ENCODE measurements at places on chromosomes 3 and 15.

DNA sequence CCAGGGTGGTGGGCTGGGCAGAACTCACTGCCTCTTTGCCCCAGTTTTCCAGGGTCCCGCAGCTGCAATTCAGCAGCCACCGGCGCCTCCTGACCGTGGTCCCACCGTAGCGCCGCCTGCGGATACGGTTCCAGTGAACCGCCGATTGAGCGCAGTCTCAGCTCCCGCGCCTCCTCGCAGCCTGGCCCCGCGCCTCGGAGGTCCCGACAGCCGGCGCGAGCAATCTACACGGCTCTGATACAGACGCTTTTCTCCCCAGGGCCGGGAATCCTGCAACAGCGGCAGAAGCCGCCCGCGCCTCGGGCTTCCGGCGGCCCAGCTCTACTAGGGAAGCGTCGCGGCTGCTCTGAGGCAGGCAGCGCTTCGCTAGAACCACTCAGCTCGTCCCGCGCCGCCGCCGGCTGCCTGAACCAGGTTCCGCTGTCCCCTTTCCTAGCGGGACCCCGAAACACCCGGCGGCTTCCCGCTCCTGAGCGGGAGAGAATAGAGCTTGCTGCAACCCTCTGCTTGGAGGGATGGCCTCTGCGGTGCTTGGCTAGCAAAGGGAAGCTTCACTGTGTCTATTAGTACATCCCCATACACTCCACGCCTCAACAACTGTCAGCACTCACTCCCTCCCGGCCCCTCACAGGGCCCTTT is 3.1 kb downstream of the FOXL2NB start:
- peak; percentile 37 for DNase-seq

GRCh38 chr3:15460891-15461531 is 33.6 kb downstream of the EAF1 start:
- no peak for DNase-seq

GRCh38 chr15:73139744-73140553 is 87.7 kb downstream of the NEO1 start:
- no peak for DNase-seq

DNA sequence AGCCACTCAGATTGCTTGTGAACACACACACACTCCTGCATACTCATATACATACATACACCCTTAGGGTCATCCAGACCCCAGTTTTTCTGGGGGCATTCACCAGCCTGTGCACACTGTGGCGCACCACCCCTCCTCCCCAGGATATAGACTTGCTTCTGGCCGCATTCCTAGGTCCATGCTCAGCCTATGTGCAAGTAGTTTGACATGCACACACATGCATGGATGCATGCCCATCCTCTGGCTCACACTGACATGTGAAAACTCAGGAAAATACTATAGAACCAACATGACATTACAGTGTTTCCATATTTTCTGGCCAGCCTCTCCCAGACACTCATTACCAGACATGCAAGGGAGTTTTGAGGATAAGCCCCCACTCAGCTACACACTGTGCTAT is 79.3 kb upstream of the POLG start:
- no peak for DNase-seq

GRCh38 chr3:187841560-187841959 is 96.3 kb upstream of the BCL6 start:
- no peak for DNase-seq

DNA sequence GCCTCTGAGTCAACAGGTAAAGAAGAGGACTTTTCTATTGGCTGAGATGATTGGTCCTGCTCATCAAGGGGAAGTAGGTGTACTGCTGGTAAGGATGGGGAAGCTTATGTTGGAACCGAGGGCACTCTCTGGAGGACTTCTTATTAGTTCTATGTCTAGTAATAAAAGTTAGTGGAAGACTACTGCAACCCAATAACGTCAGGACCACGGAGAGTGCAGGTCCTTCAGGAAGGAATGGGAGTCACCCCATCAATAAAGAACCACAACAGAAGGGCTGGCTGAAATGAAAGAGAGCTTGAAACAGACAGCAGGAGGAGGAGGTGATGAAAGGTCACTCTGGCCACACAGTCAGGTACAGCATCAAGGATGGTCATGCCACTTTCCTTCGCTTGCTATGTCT is 68.8 kb upstream of the PRR23E start:
- DNase-seq, result no peak

DNA sequence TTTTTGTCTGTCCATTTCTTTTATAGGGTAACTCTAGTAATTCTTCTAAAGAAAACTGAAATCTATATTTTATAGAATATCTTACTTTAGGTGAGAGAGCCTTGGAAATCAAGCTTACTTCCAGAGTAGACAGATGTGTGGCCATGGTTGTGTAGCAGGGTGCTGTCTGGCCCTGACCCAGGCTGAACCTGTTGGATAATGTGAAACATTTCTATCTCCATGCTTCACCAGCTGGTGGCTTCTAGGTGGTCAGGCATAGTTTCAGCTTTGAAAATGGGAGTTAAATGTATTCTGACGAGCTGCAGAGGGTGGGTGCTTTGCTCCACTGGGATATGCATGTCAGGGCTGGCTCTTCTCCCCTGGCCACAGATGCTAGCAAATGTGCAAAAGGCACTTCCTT is 20.8 kb upstream of the NR2C2 start:
- no peak for DNase-seq

GRCh38 chr3:177647876-177648275 is 450.6 kb upstream of the TBL1XR1 start:
- no peak for DNase-seq

DNA sequence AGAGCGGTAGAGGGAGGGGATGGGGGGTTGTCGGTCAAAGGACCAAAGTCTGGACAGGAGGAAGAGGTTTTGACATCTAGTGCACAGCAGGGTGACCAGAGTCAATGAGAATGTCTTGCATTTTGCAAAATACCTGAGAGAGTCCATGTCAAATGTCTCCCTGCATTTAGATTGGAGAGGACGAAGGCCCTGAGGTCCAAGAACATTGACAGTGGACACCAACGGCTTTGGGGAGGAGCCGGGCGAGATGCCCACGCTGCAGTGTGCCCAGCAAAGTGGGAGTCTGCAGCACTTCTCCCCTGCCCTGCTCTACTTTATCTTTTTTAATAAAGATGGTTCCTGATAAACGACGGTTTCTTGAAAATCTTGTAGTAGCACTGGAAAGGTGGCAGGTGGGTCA is 67.4 kb upstream of the TAMM41 start:
- DNase-seq, result no peak

GRCh38 chr3:99499235-99500158 is 138.9 kb upstream of the COL8A1 start:
- no peak for DNase-seq

Data from activated naive CD4-positive, alpha-beta T cell treated with anti-CD3 and anti-CD28 coated beads, Interleukin-2, amount 50 U/mL, for 72 hours (primary cell).